ENCODE measurements at places on chromosomes 3 and 15. TPM values are rescaled to one million over a fixed set of nuclear protein-coding genes. Genes with fewer than 3 reads are reported as not detected.

Gene ACAN
- 0.21 TPM for total RNA-seq

Gene SLC22A13
- total RNA-seq, result not detected

Gene IL17RD
- 1.1 TPM for total RNA-seq

Gene GOLGB1
- total RNA-seq, result 19.3 TPM

Gene SPINT1
- total RNA-seq, result 0.85 TPM

Gene PAQR9
- total RNA-seq, result 4.0 TPM

Gene COL6A5
- total RNA-seq, result not detected

Gene TNFAIP8L3
- total RNA-seq, result 4.4 TPM

Gene ZNF280D
- 14.7 TPM for total RNA-seq

Gene SLC9C1
- not detected for total RNA-seq

Gene RBM6
- 27.3 TPM for total RNA-seq

Gene INSYN1
- 2.0 TPM for total RNA-seq

Gene GOLGA8S
- total RNA-seq, result 0.18 TPM

Gene GOLGA8R
- total RNA-seq, result 0.29 TPM

Gene SH3GL3
- total RNA-seq, result 0.68 TPM

Gene EXD1
- not detected for total RNA-seq
